ENCODE measurements at places on chromosomes 2 and 18. TPM values are rescaled to one million over a fixed set of nuclear protein-coding genes. Genes with fewer than 3 reads are reported as not detected.

SP5 gene
- not detected for total RNA-seq

PDE1A gene
- not detected for total RNA-seq

GKN2 gene
- total RNA-seq, result 0.22 TPM

MRO gene
- not detected for total RNA-seq

ASXL2 gene
- total RNA-seq, result 14.2 TPM

SLC38A11 gene
- total RNA-seq, result 0.57 TPM

AQP12B gene
- total RNA-seq, result not detected

LINC00305 gene
- total RNA-seq, result not detected

CPO gene
- total RNA-seq, result not detected

FSIP2 gene
- total RNA-seq, result 0.22 TPM

CRYBA2 gene
- not detected for total RNA-seq

SFT2D3 gene
- 8.2 TPM for total RNA-seq

TMEM200C gene
- total RNA-seq, result not detected

COL4A4 gene
- 0.14 TPM for total RNA-seq

CNGA3 gene
- total RNA-seq, result not detected

RRM2 gene
- 2.0 TPM for total RNA-seq

KCMF1 gene
- total RNA-seq, result 75.9 TPM

All from placental pericyte (primary cell).